ENCODE measurements at places on chromosomes 13 and 19. TPM values are rescaled to one million over a fixed set of nuclear protein-coding genes. Genes with fewer than 3 reads are reported as not detected.

- no peak for DNase-seq
Observed at GRCh38 chr13:87889254-87889653, 218.1 kb downstream of the SLITRK5 start.

- DNase-seq, result no peak
Observed at GRCh38 chr19:29813642-29814041, 1.9 kb downstream of the CCNE1 start.

ATP12A gene
- total RNA-seq, result not detected

- no peak for DNase-seq
Observed at GRCh38 chr19:50303558-50303957, 25.6 kb downstream of the KCNC3 start.

- DNase-seq, result peak; percentile 65
Observed at GRCh38 chr19:28519952-28520861, 692.7 kb downstream of the UQCRFS1 start.

DNA sequence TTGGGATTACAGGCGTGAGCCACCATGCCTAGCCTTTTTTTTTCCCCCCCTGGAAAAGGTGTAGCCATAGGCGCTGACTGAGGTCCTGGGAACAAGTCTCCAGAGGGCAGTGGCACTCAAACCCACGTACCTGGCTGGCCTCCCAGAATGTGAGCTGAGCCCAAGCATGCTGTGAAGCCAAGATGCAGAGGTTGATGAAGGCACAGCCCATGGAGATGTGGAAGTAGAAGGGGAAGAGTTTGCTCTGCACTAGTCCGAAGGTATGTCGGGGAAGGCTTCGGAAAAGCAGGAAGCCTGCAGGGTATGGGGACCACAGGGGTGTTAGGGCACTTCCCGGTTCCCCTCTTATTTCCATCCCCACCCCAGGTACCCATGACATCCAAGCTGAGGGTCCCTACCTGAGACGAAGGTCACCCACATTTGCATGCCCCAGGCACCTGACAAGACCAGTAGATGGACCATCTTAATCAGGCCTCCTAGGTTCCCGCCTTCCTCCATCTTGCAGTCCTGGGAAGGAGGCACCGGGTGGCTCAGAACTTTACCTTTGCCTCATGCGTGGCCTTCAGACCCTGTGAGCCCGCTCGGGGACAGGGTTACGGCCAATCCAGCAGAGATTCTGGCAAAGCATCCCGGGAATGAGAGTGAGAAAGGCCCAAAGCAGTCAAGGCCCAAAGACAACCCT, 805 bp downstream of the TMEM205 start:
- DNase-seq, result peak; percentile 37

CILP2 gene
- 0.22 TPM for total RNA-seq
